ENCODE measurements at places on chromosomes 3 and 15.

DNA sequence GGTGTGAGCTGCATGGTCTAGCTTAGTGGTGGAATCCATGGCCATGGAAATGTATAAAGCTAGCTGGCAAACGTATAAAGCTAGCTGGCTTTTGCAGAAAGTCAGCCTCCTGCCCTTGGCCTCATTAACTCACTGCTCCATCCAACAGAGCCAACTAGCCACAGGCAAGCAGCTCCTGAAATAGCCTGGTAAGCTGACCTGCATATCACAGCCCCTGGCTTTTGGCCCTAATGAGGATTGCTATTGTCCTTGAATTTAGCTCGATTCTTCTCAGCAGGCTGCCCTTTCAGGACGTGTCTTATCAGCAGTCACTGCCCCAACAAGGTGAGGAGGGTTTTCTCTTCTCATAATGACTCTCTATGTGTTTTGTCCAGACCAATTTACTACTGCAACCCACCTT is 446.8 kb downstream of the WDR72 start:
- no peak for DNase-seq

GRCh38 chr15:31480356-31481025 is 153.9 kb downstream of the KLF13 start:
- no peak for DNase-seq

DNA sequence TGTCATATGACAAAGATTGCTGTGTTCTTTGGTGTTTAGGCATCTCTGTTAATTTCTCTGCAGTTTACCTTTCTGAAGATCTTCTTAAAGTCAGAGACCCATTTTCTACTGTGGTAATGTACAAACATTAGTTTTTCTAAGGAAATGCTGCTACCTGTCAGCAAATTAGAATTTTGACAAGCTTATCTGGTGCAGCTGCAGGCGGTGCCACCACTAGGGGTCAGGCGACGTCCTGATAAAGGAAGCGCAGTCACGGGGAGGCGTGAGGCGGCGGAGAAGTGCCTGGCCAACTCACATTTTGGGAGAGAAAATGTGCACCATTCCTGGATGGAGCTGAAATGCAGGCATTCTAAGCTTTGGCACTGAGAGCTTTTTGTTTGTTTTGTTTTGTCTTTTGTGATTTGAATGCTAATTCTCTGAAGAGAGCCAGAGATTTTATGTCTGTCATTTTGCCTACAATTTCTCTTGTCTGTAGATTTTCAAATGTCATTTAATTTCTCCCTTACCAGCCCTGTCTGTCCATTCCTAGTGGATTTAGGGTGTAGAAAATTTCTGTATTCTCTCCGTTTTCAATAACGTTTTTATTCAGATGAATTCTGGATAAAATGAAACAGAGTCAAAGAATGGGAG is 24.9 kb upstream of the SIAH2 start:
- peak; percentile 87 for DNase-seq

DNA sequence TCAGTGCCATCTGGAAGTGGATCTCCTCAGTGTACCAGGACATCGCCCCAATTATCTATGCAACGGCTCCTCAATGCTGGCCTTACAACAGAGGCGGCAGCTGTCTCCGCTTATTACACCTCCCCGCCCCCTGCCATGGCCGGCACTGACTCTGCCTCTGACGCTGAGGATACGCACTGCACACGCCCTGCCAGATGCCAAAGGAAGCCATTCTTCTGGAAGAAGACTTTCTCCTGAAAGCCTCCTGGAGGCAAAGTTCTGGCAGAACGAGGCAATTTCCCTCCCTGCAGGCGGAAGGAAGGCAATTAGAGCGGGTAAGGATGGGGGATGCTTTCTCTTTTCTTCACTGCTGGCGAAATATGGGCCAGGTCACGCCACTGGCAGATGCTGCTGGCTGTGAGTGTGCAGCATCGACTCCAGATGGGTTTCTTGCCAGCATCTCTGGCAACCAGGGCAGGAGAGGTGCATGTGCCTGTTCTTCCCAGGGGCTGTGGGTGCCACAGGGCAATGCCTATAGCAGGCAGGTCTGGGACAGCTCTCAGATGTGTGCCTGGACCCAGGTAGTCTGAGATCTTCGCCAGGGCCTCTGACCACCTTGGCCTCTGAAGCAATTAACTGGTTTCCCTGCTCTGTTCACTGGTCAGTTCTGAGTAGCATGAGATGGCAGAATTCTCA is 62.2 kb upstream of the MRPS22 start:
- DNase-seq = no peak

- no peak for DNase-seq
These were observed 99.6 kb upstream of the STT3B start for GRCh38 chr3:31432897-31433678.

GRCh38 chr3:177567833-177568232 is 370.6 kb upstream of the TBL1XR1 start:
- DNase-seq = no peak

GRCh38 chr3:156516284-156516683 is 38.6 kb downstream of the SSR3 start:
- DNase-seq = no peak

Measured in ureter (tissue), 1 donor.